Suppressor macrophage treated with lipopolysaccharide for 1 hour (primary cell): ENCODE measurements at places on chromosomes 7 and 10.

DNA sequence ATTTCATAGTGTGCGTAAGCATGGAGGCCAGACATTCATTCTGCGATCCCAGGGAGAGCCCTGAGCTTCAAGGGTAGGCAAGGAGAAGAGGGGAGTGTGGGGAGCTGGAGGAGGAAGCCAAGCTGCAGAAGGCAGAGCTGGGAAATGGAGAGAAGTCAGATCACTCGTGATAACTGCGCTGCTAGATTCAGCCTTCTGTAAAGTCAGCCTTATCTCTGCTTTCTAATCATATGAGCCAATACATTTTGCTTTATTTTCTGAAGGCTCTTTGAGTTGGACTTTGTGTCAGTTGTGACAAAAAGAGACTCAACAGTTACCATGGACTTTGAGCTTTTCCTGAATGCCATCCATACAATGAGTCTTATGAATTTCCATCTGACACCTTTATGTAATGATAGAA, 61.7 kb upstream of the CREB5 start:
- no peak for DNase-seq

DNA sequence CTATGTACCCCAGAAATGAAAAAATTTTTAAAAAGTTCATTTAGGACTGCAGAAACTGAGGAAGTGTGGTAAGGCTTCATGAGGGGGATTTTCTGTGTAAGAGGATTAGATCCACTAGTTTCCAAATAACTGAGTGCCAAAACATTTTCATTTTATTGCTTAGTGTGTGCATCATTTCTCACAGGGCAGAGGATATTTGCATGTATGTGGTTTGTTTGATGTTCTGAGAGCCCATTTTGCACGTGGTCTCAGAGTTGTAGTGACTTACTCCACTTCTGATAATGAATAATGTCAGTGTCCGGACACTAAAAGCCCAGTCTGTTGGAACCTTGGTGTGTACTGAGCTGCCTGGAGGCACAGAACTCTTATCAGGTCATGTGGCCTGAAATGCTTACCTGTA, 299.9 kb downstream of the AUTS2 start:
- no peak for DNase-seq

DNA sequence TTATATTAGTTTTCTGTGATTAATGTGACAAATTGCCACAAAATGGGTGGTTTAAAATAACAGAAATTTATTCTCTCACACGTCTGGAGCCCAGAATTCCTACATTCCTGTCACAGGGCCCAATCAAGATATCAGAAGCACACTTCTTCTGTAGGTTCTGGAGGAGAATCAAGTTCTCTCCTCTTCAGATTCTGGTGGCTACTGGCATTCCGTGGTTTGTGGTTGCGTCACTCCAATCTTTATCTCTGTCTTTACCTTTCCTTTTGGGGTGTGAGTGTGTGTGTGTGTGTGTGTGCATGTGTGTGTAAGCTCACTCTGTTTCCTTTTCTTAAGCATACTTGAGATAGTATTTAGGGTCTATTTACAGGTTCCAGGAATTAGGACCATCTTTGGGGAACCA, 115.5 kb upstream of the DKK1 start:
- no peak for DNase-seq

- DNase-seq: no peak
These were observed 30.8 kb downstream of the LRRC17 start for GRCh38 chr7:102943423-102944169.

GRCh38 chr10:125269716-125270115, 109.4 kb upstream of the CTBP2 start:
- no peak for DNase-seq

- no peak for DNase-seq
These were observed 14.0 kb upstream of the ATXN7L1 start for GRCh38 chr7:105890290-105890997.

DNA sequence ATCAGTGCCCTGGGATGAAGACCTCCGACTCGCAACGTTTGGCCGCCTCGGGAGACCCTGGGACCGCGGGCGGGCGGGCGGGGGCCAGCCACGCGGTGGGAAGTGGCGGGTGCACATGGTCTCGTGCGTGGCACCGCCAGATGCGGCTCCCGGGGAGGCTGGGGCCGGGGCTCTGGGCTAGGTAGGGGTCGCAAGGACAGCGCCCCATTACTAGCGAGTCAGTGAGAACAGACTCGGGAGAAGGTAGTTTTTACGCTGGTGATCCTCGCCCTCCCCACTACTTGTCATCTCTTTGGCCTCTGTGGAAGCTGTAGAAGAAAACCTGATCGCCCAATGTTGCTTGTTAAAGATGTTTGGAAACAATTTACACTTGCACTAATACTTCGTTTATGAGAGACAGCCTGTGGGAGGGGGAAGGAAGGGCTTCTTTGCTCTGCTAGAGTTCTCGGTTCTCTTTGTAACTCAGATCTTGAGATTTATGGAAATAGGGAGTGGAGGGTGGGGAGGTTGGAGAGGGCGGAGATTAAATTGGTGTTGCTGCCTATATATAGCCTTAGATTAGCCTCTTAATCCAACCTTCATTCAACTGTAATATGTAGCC, 591 bp downstream of the BZW2 start:
- peak; percentile 35 for DNase-seq

DNA sequence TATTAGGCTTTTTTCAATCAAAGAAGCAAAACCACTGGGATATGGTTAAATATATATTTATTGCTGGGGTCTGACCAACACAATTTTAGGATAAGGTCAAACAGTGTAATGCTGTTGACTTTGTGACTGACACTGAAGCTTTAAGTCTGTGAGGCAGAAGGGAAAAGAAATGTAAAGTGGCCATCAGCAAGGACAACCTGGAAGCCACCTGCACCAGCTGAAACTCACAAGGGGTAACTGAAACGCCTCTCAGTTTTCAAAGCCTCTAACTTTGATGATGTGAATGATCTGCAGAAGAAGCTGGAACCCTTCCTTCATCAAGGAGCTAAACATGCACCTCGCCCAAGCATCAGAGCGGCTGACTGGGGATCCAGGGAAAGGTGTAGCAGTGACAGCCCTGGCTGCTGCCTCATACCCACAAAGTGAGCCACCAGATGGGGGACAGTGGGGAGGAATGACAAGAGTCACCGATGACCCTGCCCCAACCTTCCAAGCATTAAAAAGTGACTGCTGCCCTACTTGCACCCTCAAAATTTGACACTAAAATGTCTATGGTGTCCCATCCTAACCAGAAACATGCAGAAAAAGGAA, 284.9 kb upstream of the CNTNAP2 start:
- DNase-seq: no peak

- DNase-seq: no peak
These were observed 367.9 kb downstream of the TYW1 start for GRCh38 chr7:67364441-67365017.

DNA sequence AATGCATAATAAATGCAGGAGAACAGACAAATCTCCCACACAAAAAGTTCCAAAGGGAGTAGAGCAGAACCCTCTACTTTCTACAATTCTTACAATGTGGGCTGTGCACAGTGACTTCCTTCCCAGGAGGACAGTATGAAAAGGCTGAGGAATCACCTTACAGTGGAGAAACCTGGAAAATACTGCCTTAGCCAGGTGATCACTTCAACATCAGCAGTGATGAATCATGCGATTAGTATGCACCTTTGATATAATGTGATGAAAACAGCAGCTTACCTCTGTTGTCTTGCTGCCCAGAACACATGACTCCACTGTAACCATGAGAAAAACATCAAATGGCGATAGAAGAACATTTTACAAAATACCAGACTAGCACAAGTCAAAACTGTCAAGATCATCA, 329.7 kb upstream of the POM121L12 start:
- no peak for DNase-seq

DNA sequence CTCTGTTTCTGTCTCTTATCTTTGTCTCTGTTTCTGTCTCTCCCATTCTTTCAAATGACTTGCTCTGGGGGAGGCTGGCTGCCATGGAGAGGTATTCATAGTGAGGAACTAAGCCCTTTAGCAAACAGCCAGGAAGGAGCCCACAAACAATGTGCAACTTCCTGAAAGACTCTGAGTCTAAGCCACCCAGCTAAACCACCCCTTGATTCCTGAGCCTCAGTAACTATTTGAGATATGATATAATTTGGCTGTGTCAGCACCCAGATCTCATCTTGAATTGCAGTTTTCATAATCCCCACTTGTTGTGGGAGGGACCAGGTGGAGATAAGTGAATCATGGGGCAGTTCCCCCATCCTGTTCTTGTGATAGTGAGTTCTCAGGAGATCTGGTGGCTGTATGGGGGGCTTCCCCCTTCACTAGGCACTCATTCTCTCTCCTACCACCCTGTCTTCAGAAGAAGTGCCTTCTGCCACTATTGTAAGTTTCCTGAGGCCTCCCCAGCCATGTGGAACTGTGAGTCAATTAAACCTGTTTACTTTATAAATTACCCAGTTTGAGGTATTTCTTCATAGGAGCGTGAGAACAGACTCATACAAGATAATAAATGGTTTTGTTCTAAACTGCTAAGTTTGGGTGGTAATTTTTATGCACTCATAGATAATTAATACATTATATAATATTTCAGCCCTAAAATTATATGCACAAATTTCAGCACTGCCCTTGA, 121.2 kb upstream of the FOXP2 start:
- no peak for DNase-seq

DNA sequence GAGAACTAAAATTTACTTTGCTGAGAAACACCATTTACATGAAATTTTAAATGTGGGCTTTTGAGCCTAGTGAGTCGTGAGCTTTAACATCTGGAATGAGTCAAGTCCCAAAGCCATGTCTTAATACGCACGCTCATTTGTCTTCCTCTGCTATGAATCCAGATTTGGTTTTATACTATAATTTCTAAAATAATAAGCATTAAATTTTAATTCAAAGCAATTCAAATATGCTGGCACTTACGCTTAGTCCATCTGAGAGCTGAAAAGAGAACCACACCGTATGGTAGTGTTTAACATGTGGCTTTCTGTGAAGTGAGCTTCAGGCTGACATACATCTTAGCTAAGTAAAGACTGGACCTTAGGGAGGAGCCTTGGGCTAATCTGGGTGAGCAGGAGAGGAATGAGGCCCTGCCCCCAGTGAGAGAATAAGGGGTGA, 52.2 kb downstream of the CUBN start:
- DNase-seq: peak; percentile 58

- DNase-seq: peak; percentile 90
These were observed 91.1 kb downstream of the CH25H start for GRCh38 chr10:89115876-89116627.
